ENCODE measurements at places on chromosomes 12 and 14.

- DNase-seq, result no peak
Observed at GRCh38 chr14:47223656-47224055, 451.7 kb downstream of the MDGA2 start.

DNA sequence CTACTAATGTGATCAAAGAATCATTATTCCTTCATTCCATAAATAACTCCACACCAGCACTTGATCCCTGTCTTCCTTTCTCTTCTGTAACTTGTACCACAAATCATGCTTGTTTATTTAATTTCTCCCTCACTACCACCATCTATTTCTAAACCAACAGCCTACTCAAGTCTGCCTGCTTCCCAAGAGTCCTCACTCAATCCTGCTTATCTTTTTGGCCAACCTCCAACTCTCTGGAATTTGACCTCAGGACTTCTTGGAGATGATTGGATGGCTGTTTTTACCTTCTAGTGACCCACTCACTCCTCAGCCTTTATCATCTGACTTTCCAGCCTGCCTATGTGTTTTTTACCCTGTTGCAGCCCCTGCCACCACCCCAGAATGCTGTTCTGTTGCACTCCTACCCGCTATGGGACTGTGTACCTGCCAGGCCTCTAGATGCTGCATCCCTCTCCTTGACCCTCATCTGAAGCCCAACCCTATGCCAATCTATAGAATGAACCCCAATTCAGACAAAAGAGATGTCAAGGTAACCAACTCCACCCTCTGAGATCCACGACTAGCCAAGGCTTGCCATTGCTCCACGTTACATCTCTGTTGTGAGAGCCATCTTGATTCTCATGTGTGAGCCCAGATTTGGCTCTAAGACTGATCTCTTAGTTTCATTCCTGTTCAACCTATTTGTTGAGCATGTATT, 150.2 kb upstream of the PLEKHG7 start:
- DNase-seq, result no peak

GRCh38 chr14:46384611-46385010, 267.0 kb downstream of the RPL10L start:
- DNase-seq, result no peak

DNA sequence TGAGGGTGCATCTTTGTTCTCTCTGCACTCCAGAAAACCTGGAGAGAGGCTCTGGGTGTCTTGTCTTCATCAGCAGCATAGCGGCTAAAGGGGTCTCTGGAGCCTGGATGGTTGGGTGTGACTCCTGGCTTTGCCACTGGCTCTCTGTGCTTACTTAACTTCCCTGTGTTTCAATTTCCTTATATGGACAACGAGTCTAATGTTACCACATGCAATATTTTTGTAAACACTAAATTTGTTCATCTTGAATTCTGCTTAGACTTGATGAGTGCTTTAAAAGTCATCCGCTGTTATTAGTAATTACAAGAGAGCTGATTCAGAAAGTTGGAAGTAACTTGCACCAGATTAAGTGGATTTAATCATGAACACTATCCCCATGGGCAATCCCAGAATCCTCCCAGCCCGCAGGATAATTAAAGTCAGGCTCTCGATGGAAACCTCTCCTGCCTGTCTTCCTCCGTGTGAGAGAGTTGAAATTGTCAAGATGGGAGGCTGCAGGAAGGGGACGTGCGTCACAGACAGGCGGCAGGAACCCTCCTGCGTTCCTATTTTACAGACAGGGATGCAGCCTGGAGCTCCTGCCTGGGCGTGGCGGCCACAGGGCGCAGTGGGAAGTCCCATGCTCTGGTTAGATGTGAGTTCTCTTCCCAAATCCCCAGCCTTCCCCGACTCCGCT, 201.2 kb downstream of the TTC8 start:
- DNase-seq, result peak; percentile 92

- DNase-seq, result no peak
Observed at GRCh38 chr14:92225731-92226130, 97.2 kb upstream of the SLC24A4 start.

GRCh38 chr12:118397708-118398440, 21.5 kb downstream of the SUDS3 start:
- no peak for DNase-seq

DNA sequence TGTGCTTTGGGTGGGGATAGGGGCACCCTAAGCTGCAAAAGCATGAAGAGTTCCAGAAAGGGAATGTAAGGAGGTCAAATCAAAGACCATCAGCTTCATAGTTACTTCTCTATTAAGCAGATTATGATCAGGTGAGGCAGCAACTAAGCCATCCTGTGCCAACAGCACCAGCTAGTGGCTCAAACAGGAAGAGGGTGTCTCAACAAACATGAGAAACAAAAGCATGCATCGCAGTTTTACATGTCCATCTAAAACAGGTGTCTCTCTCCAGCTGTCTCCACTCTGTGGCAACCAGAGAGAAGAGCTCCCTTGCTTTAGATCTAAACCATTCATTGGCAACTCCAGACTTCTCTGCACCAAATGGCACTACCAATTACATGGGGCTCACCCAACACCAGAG, 52.9 kb downstream of the ACTN1 start:
- no peak for DNase-seq

DNA sequence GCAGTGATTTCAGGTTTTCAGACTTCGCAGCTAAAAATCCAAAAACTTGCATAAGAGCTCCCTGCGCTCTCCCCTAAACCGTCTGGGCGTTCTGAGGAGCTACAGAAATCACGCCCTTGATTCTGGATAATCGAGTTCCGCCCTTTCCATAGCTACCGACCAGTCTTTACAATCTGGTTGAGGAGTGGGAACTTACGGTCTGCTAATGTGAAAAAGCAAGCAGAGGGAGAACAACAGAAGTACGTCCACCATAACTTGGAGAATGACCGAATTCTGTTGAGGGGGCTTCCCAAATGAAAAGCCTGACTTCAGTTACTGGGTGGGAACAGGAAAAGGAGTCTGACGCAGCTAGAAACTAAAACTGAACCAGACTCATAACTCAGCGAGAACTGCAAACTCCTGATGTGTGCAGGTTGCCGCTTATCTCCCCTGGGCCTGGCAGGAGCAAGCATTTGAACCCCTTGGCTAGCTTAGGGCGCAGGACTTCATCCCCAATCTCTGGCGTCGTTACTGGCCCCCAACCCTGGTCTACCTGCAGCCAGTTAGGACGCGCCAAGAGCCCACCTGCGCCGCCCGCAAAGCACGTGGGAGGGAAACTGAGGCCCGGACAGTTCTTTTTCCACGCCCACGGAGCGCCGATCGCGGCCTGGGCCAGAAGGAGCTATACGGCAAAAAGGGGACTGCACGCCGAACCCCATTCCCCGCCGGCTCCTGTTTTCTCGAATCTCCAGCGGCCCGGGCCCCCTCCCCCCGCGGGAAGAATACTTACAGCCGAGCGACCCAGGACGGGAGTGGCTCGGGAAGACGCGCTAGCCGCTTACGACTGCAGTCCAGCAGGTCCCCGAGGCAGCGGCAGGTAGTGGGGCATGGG, 838 bp downstream of the LRIG3 start:
- peak; percentile 32 for DNase-seq

- DNase-seq, result peak; percentile 71
Observed at GRCh38 chr14:99654235-99654985, 9.5 kb downstream of the HHIPL1 start.

DNA sequence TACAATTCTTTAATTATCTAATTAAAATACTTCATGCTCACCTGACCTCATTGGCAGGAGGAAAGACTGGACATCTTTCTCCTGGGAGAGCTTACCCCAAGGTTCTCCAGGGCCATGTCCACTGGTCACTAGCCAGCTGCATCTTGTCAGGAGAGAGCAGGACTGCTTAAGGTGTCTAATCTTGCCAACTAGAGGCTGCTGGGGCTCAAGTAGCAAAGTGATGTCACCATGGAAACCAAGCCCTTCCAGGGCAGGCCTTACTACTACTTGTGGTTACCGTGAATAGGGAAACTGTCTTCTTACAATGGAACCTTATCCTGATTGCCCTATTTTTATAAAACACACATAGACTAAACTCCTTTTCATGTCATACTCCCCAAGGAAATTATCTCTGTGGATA, 376.4 kb downstream of the SNAPC1 start:
- DNase-seq, result no peak

DNA sequence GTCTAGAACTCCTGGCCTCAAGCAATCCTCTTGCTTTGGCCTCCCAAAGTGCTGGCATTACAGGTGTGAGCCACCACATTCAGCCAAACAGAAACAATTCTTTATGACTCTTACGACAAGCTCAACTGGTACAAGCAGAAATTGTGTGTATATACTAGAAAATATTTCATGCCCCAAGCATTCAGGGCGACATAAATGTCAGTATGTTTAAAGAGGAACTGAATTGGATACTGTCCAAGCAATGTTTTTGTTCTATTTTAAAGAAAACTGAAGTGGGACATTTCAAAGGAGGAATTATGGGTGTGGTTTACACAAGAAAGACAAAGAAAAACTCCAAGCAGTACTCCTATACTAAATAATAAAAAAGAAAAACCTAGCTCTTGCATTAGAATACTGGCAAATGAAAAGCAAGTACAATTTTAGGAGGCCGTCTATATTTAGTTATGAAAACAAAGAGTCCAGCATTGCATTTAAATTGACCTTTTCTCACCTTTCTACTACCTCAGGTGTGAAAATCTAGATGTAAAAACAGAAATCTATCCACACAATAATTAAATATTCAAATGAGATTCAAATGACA, 48.9 kb downstream of the PPP1R12A start:
- DNase-seq, result no peak
